ENCODE measurements at places on chromosomes 6 and 20. TPM values are rescaled to one million over a fixed set of nuclear protein-coding genes. Genes with fewer than 3 reads are reported as not detected.

SENP6 gene
- 101 TPM for total RNA-seq

GRCh38 chr6:6402591-6402990 lies 82.1 kb upstream of the F13A1 start:
- no peak overlapping the region for H3K4me3 ChIP-seq
- no peaks in the 10 kb centered on the region for H3K27me3 ChIP-seq
- no peaks in the 10 kb centered on the region for H3K36me3 ChIP-seq
- DNase-seq: no peak
- no peaks in the 10 kb centered on the region for H3K4me1 ChIP-seq

PPP2R5D gene
- total RNA-seq: 43.2 TPM

ECT2L gene
- total RNA-seq: 0.19 TPM

GRCh38 chr20:4025679-4026078 lies 10.3 kb upstream of the RNF24 start:
- no peak overlapping the region for H3K27ac ChIP-seq
- no peaks in the 10 kb centered on the region for H3K4me1 ChIP-seq
- DNase-seq: no peak

GSTA3 gene
- not detected for total RNA-seq
